Stimulated activated CD4-positive, alpha-beta T cell treated with anti-CD3 and anti-CD28 coated beads, Interleukin-15, amount 100 ng/mL, for 1 hour (primary cell): ENCODE measurements at places on chromosomes 12 and 14.

- no peak for DNase-seq
These were observed 9.7 kb upstream of the TUBA1A start for GRCh38 chr12:49198431-49199155.

- DNase-seq: no peak
These were observed 1.9 kb upstream of the MYF5 start for GRCh38 chr12:80714846-80715245.

GRCh38 chr12:124821252-124822200 lies 42.1 kb downstream of the SCARB1 start:
- no peak for DNase-seq

DNA sequence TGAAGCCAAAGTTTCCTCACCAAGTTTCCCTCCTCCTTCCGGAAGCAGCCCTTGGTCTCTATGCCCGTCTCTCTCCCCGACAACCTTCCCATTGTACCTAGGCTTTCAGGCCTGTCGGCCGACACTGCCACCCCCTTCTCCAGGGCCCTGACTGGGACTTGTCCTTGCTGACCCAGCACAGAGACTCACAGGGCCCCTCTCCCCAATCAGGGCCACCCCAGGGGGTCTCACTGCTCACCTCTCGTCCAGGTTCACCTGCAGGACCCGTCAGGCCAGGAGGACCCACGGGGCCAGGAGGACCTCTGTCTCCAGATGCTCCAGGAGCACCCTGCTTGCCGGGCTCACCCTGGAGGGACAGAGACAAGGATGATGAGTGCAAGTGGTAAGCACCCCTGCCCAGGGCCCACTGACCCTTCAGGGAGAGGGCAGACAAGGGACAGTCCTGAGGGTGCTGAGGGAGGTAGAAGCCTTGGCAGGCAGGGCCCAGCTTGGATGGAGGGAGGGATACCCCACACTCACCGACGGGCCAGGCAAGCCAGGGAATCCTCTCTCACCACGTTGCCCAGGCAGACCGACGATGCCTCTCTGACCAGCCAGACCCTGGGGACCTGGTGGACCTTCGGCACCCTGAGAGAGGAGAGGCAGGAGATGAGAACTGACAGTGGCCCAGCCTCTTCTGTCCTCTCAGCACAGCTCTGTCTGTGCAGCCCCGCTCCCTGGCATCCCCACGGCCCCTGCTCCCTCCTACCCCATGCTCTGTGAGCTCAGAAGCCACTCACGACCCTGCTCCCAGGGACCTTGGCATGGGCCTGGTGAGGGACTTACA lies 14.6 kb downstream of the TMEM106C start:
- no peak for DNase-seq

DNA sequence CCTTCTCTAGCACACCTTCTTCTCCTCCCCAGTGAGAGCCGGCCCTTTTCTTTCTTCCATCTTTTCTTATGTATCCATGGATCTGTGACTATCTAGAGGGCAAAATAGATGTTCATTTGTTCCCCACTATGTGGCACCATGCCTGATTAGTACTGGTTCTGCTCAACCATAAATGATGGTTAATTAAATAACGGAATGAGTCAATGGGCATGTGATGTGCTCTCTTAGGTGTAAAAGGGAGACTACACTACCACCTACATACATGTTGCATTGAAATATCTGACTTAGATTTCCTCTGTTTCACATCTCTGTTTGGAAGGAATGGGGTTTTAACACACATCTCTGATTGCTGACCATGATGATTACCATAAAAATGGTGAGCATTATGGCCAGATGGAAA lies 116.5 kb downstream of the BTG1 start:
- DNase-seq: no peak

- DNase-seq: no peak
These were observed 36.4 kb upstream of the STON2 start for GRCh38 chr14:81436296-81437138.

- DNase-seq: no peak
These were observed 1190.3 kb downstream of the GALC start for GRCh38 chr14:86802726-86803125.

- no peak for DNase-seq
These were observed 10.8 kb downstream of the SETD1B start for GRCh38 chr12:121814429-121815119.

GRCh38 chr14:22552827-22553076 lies 36.3 kb downstream of the DAD1 start:
- no peak for DNase-seq

DNA sequence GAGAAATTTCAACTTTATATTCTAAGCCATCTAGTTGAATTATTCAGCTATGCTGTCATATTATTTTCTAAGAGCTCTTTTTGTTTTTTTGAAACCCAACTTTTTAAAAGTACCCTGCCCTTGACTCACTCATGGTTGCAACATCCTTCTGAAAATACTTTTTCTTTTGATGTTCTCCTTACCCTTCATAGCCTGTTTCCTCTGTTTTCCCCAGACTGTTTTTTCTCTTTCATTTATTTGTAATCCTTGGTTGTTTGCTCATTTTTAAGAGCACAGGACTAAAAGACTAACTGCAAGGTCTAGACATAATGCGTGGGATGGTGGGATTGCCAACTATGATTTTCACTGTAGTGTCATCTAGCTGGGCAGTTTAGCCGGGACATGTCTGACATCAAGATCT lies 21.2 kb upstream of the CDKL1 start:
- no peak for DNase-seq

- DNase-seq: no peak
These were observed 3.5 kb upstream of the PTPN6 start for GRCh38 chr12:6947615-6948014.

GRCh38 chr12:108531929-108532848 lies 17.1 kb downstream of the FICD start:
- no peak for DNase-seq

DNA sequence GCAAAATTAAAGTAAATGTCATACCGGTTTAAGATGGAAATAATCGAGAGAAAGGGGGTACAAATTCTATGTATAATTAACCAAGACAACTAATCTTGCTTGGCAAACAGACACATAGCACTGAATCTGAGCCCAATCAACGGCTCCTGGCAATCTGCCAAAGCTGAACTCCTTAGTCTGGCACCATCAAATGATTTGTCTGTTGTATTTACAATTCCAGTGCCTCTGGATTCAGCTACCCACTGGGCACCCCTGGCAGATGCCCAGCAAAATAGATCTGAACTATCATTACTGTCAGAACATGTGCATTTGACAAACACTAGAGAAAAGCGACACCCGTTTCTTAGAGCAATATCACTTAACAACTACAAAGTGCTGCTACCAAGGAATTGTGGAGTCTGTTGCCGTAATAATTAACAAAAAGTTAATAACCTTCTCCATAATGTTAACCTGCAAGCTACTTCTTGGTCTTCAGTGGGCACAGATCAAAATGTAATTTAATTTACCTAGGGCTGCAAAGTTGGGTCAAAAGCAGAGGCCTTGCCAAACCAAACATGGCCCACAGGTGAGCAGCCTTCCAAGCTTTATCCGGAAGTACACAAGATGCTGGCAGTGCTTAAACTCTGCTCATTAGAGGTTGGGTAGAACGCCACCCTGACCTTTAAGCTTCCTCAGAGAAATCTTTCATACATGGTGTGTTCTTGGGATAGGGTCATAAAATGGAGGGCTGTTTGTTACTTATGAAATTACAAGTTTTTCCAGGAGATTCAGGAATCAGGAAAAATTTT lies 7.6 kb downstream of the EGLN3 start:
- no peak for DNase-seq

- DNase-seq: no peak
These were observed 687.6 kb downstream of the GALC start for GRCh38 chr14:87305345-87305744.

- DNase-seq: no peak
These were observed 42.3 kb upstream of the GLIPR1 start for GRCh38 chr12:75438059-75438754.
